Ovary (tissue), 10 donors: ENCODE measurements at places on chromosomes 5 and 9. TPM values are rescaled to one million over a fixed set of nuclear protein-coding genes. Genes with fewer than 3 reads are reported as not detected.

- no peaks in the 10 kb centered on the region for H3K36me3 ChIP-seq
- H3K4me3 ChIP-seq = no peak overlapping the region
- H3K27ac ChIP-seq = no peak overlapping the region
- no peaks in the 10 kb centered on the region for H3K4me1 ChIP-seq
These were observed 29.4 kb upstream of the POMT1 start for GRCh38 chr9:131473198-131473885.

GRCh38 chr5:80931411-80931810 lies 28.8 kb upstream of the RASGRF2 start:
- H3K27ac ChIP-seq = no peak overlapping the region
- no peaks in the 10 kb centered on the region for H3K4me1 ChIP-seq
- H3K36me3 ChIP-seq = no peaks in the 10 kb centered on the region
- H3K4me3 ChIP-seq = no peak overlapping the region
- H3K27me3 ChIP-seq = no peaks in the 10 kb centered on the region

Gene NUDT2
- 22.7 TPM for total RNA-seq

Gene RPL37
- total RNA-seq = 2,215 TPM

GRCh38 chr5:110038297-110038997 lies 348.7 kb downstream of the MAN2A1 start:
- H3K27me3 ChIP-seq = no peaks in the 10 kb centered on the region

DNA sequence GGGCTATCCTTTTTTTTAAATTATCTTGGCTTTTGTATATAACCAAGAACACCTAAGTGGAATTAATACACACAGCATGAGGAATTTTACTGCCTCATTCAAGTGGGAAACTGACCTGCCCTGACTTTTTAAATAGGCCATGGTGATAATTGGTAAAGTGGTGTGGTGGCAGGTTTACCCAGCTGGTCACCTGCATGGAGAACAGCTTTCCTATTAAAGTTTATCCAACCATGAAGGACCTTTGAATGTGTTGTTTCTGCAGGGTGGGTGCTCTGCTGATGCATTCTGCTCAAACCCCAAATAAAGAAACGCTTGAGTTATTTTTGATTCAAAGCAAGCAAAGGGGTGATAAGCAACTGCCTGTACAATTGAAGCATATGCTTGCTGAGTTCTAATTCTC lies 261.0 kb upstream of the GRIN3A start:
- H3K36me3 ChIP-seq = no peaks in the 10 kb centered on the region
- no peak for DNase-seq
- H3K4me1 ChIP-seq = no peaks in the 10 kb centered on the region
- no peaks in the 10 kb centered on the region for H3K27me3 ChIP-seq
- H3K4me3 ChIP-seq = no peak overlapping the region

- no peaks in the 10 kb centered on the region for H3K27me3 ChIP-seq
- H3K36me3 ChIP-seq = no peaks in the 10 kb centered on the region
- no peak overlapping the region for H3K27ac ChIP-seq
- DNase-seq = no peak
- no peaks in the 10 kb centered on the region for H3K4me1 ChIP-seq
- no peak overlapping the region for H3K4me3 ChIP-seq
These were observed 144.9 kb downstream of the ALDH1A1 start for GRCh38 chr9:72807765-72808445.

- H3K36me3 ChIP-seq = no peaks in the 10 kb centered on the region
- H3K4me3 ChIP-seq = no peak overlapping the region
- no peaks in the 10 kb centered on the region for H3K27me3 ChIP-seq
- H3K27ac ChIP-seq = no peak overlapping the region
These were observed 167.9 kb upstream of the MOCS2 start for GRCh38 chr5:53277491-53277890.

- no peaks in the 10 kb centered on the region for H3K4me1 ChIP-seq
- H3K36me3 ChIP-seq = no peaks in the 10 kb centered on the region
- no peak for DNase-seq
- no peak overlapping the region for H3K4me3 ChIP-seq
These were observed 628.2 kb upstream of the KLF4 start for GRCh38 chr9:108117795-108118194.

GRCh38 chr9:135516132-135516860 lies 4.9 kb upstream of the LCN1 start:
- no peak for DNase-seq
- no peak overlapping the region for H3K27ac ChIP-seq
- no peaks in the 10 kb centered on the region for H3K27me3 ChIP-seq
- H3K36me3 ChIP-seq = no peaks in the 10 kb centered on the region
- no peaks in the 10 kb centered on the region for H3K4me1 ChIP-seq
- no peak overlapping the region for H3K4me3 ChIP-seq

DNA sequence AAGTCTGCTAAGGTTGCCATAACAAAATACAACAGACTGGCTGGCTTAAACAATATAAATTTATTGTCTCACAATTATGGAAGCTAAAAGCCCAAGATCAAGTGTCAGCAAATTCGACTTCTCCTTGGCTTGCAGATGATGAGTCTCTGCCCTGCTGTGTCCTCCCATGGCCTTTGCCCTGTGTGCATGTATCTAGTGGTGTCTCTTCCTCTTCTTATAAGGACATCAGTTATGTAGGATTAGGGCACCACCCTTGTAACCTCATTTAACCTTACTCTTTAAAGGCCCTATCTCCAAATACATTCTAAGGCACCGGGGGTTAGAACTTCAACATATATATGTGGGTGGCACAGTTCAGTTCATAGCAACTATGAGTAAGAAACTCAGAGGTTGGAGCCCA lies 157.9 kb upstream of the RASA1 start:
- H3K4me3 ChIP-seq = no peak overlapping the region
- H3K27me3 ChIP-seq = no peaks in the 10 kb centered on the region
- no peak overlapping the region for H3K27ac ChIP-seq
- DNase-seq = no peak
- H3K36me3 ChIP-seq = no peaks in the 10 kb centered on the region

Gene GADD45G
- 63.2 TPM for total RNA-seq

Gene SHISAL2B
- total RNA-seq = not detected

GRCh38 chr9:130304643-130305042 lies 39.1 kb downstream of the HMCN2 start:
- DNase-seq = no peak
- no peak overlapping the region for H3K27ac ChIP-seq
- H3K27me3 ChIP-seq = no peaks in the 10 kb centered on the region
- H3K4me3 ChIP-seq = no peak overlapping the region
- no peaks in the 10 kb centered on the region for H3K36me3 ChIP-seq

DNA sequence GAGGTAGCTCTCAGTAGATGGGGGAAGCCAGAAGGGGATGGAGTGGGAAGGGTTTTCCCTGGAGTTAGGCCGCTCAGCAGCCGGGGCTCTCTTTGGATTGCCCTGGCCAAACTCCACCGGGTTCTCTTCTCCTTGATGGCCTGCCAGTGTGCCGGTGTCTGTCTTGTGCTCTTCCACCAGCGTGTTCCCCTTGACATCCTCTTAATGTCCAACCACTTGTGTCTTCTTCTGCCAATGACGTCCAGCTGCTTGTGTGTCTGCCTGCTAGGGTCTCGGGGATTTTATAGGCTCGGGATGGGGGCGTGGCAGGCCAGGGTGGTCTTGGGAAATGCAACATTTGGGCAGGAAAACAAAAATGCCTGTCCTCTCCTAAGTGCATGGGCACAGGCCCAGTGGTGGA lies 313.1 kb upstream of the PUM3 start:
- DNase-seq = no peak
- no peaks in the 10 kb centered on the region for H3K27me3 ChIP-seq
- H3K4me1 ChIP-seq = no peaks in the 10 kb centered on the region
- no peaks in the 10 kb centered on the region for H3K36me3 ChIP-seq
- H3K27ac ChIP-seq = no peak overlapping the region

GRCh38 chr9:137158625-137159024 lies 11.2 kb downstream of the LRRC26 start:
- DNase-seq = no peak
- peaks cover 6% of the 10 kb centered on the region for H3K4me1 ChIP-seq
- no peaks in the 10 kb centered on the region for H3K27me3 ChIP-seq
- no peaks in the 10 kb centered on the region for H3K36me3 ChIP-seq

DNA sequence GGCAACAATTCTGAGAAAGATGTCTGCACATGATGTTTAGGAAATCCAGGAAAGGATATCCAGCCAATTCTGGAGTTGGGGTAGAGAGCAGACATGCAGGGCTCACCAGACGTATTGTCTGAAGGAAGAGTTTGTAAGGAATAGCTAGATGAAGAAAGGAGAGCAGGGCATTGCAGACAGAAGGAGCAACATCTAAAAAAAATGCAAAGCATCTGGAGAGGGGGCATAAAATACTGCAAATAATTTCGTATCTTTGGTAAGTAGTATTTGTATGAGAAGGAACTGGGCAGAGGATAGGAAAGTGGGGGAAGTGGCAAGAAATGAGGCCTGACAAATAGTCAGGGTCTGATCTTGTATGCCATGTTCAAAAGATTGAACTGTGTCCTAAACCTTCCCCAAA lies 74.8 kb downstream of the MACIR start:
- H3K4me1 ChIP-seq = no peaks in the 10 kb centered on the region
- H3K4me3 ChIP-seq = no peak overlapping the region
- H3K27me3 ChIP-seq = no peaks in the 10 kb centered on the region
- no peaks in the 10 kb centered on the region for H3K36me3 ChIP-seq

DNA sequence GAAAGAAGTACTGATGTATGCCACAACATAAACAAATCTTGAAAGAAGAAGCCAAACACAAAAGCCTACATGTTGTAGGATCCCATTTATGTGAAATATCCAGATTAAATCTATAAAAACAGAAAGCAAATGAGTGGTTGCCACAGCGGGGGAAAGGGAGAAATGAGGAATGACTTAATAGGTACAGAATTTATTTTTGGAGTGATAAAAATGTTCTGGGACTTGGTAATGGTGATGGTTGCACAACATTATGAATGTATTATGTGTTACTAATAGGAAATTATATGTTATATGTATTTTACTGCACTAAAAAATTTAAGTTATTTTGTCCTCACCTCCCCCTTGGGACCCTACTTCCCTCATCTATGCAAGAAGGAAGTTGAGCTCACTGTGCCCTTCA lies 16.4 kb upstream of the TTC1 start:
- no peak overlapping the region for H3K27ac ChIP-seq

DNA sequence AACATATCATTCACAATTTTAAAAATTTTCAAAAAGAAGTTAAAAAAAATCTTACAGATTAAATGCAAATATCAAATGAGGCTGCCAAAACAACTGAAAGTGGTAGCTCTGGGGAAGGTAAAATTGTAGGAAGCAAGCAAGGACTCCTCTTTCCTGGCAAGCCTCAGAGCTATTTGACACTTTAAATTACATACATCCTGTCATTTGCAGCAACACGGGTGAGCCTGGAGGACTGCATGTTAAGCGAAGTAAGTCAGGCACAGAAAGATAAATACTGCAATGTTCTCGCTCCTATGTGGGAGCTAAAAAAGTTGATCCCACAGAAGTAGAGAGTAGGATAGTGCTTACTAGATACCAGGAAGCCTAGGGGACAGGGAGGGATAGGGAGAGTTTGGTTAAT lies 58.0 kb downstream of the LPAR1 start:
- no peak overlapping the region for H3K4me3 ChIP-seq
- no peak overlapping the region for H3K27ac ChIP-seq
- H3K36me3 ChIP-seq = no peaks in the 10 kb centered on the region
- H3K4me1 ChIP-seq = peaks cover 4% of the 10 kb centered on the region
- no peaks in the 10 kb centered on the region for H3K27me3 ChIP-seq

Gene STPG3
- not detected for total RNA-seq

DNA sequence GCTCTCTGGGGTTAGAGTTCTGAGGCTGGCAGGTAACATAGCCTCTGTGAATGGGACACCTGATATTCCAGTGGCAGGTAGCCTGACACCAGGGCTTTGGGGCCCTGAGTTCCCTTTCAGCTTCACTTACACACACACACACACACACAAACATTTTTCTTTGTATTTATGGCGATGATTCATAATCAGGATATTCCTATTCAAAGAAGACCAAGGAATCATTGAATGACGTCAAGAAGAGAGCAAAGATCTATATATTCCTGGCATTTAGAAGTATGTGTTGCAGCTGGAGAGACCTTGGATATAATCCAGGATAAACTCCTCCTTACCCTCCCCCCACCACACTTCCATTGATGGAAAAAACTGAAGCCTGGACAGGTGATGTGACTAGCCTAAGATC lies 7.9 kb upstream of the ENTREP1 start:
- no peaks in the 10 kb centered on the region for H3K27me3 ChIP-seq
- no peaks in the 10 kb centered on the region for H3K36me3 ChIP-seq
- no peak overlapping the region for H3K27ac ChIP-seq

GRCh38 chr9:21333226-21333625 lies 2.0 kb downstream of the KLHL9 start:
- no peak overlapping the region for H3K27ac ChIP-seq
- DNase-seq = no peak
- no peaks in the 10 kb centered on the region for H3K27me3 ChIP-seq
- H3K4me1 ChIP-seq = peaks cover 9% of the 10 kb centered on the region

GRCh38 chr9:92507005-92507404 lies 24.7 kb upstream of the ASPN start:
- H3K36me3 ChIP-seq = no peaks in the 10 kb centered on the region
- H3K4me3 ChIP-seq = no peak overlapping the region
- no peaks in the 10 kb centered on the region for H3K27me3 ChIP-seq
- peaks cover 10% of the 10 kb centered on the region for H3K4me1 ChIP-seq
- H3K27ac ChIP-seq = peak overlapping the region; percentile 59

Gene GBGT1
- 43.3 TPM for total RNA-seq

Gene DNAH5
- total RNA-seq = 0.40 TPM

Gene LTC4S
- 20.6 TPM for total RNA-seq

DNA sequence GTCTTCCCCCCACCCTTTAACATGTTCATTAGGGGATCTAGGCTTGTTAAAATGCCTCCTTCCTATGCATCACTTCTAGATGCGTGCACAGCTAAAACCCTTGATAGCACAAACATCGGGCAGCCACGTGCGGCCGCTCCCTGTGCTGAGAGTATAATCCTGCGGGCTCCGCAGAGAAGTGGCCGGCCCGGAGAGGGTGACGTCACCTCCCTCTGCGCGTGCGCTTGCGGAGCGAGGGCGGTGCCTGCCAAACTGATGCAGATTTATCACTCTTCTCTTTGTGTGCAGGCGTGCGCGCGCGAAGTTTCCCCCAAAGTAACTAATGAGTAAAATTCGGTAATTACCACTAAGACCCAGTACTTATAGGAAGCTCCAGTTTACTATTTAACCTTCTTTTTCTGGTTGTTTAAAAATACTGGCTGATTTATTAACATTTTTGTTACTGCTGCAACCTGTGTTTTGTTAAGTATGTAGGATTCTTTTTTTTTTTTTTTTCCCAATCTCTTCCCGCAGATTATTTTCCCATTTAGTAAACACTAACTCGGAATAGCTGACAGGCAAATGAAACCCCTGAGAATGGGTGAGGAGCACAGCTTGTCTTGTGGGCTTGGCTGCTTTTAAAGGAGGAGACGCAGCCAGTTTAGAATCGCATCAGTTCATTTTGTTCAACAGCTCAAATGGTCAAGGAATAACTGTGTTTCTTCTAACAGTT lies 121.6 kb downstream of the TRIO start:
- H3K27me3 ChIP-seq = no peaks in the 10 kb centered on the region
- no peaks in the 10 kb centered on the region for H3K36me3 ChIP-seq
- H3K4me3 ChIP-seq = peak overlapping the region; percentile 1
- H3K4me1 ChIP-seq = peaks cover 21% of the 10 kb centered on the region

Gene HACD4
- total RNA-seq = 5.2 TPM

- no peaks in the 10 kb centered on the region for H3K27me3 ChIP-seq
- DNase-seq = no peak
- H3K36me3 ChIP-seq = no peaks in the 10 kb centered on the region
- no peak overlapping the region for H3K27ac ChIP-seq
These were observed 396.1 kb upstream of the MPDZ start for GRCh38 chr9:13675638-13676000.

GRCh38 chr9:112396872-112397271 lies 17.0 kb downstream of the HSDL2 start:
- no peaks in the 10 kb centered on the region for H3K4me1 ChIP-seq
- H3K4me3 ChIP-seq = no peak overlapping the region
- no peak overlapping the region for H3K27ac ChIP-seq
- DNase-seq = no peak
- H3K36me3 ChIP-seq = no peaks in the 10 kb centered on the region

Gene TRIO
- total RNA-seq = 98.2 TPM
